ENCODE measurements at places on chromosomes 4 and X.

DNA sequence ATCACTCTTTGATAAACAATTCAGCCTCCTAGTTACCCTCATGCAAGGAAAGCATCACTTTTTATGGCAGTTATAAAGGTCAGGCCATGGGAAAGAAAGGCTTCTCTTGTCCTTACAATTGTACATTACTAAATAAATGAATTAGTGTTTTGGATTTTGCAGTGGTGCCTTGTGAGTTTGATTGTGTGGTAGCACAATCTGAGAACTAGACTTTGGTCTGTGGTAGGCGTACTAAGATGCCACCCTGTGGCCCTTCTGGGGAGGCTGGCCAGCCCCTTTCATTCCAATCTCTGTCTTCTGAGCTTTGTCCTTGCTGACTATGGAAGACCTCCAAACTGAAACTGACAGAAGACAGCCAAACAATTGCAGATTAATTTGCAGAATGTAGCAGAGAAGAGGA, 14.6 kb upstream of the HNRNPD start:
- no peak for DNase-seq

DNA sequence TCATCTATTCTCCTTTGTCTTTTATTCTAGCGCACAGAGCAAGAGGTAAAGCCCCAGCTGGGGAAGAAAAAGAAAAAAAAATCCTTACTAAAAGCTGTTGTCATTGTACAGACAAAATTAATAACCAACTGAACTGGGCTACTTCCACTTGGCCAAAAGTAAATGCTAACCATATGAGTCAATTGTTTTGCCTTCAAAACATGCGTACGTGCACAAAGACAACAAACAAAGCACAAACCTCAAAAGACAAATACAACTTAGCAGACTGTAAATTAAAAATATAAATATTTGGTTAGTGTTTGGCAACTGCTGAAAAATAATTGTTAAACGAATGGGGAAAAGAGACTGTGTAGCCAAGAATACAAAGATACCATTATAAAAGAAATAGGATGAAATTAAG, 5.9 kb downstream of the EDA2R start:
- no peak for DNase-seq

- DNase-seq: no peak
Observed at GRCh38 chrX:29274517-29274916, 687.3 kb downstream of the IL1RAPL1 start.

DNA sequence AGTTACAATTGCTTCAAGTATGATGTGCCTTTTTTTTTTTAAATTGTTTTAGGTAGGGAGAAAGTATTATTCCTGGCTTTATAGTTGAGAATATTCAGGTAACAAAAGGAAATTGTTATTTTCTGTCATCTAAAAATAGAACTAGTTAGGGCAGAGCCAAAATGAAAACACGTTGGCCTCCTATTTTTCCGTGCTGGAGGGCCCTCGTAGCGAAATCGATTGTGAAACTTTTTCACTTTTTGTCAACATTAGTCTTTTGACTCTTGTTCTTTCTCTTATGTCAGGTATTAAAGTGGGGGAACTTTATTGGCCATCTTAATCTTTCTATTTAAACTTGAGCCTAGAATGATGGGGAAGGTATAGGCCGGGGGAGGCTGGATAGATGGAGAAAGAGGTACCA, 104.9 kb downstream of the ARHGAP10 start:
- DNase-seq: no peak

DNA sequence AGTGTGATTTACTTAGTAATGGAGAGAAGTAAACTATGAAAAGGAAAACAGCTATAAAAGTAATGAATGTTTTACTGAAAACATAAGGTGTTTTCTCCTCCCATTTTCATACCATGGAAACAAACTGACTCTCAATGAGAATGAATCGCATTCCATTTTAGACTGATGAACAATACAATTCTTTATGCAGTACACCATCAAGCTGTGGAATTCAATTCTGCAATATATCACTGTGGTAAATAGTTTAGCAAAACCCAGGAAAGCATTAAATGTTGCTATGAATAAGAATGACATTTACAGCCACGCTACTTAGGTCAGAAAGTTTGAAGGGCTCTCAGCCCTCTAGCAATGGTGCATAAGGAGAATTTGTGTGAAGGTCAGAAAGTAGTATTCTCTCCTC, 7.4 kb downstream of the DCAF8L2 start:
- no peak for DNase-seq

DNA sequence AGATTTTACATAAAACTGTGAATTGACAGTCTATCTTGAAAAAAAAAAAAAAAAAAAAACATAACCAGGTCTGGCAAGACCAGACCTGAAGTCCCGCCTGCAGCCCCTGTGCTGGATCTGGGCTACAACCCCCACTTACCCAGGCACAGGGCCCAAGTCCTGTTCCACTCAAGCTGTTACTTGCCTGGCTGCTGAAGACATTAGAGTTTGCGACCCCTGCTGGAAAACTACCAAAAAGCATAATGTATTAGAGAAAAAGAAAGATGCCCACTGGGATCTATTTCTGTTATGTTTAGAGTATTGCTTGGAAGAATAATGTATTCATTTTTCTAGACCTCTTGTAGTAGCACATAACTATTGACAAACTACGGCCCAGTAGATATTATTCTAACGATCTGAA, 4.7 kb downstream of the HS3ST1 start:
- peak; percentile 44 for DNase-seq

- no peak for DNase-seq
Observed at GRCh38 chr4:821631-822030, 4.3 kb downstream of the CPLX1 start.

GRCh38 chrX:134646691-134647090, 11.6 kb downstream of the PLAC1 start:
- no peak for DNase-seq

- no peak for DNase-seq
Observed at GRCh38 chrX:30874851-30875250, 14.2 kb downstream of the TAB3 start.

DNA sequence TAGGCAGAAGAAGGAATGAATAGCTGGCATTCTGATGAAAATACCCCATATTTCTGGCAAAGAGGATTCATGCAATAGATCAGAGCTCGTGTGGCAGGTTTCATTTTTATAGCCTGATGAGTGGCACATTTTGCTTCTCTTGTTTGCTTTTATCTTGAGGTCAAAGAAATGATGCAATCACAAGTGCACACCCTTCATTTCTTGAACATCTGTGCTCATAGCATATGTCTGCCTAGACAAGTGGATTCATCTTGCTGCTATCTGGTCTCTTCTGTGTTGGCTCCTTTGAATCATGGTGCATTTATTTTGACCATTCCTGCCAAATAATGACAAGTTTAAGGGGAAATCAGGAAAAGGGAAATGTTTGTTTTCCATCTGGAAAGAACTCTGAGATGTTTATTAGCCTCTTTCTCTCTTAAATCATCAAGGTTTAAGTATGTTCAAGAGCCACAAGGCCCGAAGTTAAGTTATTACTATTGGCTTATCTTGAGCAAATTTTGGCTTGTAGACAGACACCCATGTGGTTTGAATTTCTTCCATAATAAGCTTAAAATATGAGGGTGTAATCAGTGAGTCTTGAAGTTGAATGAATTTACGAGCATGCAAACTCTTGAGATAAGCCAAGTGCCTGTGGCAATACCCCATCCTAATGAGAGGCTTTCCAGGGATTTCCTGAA, 59.3 kb upstream of the HS3ST1 start:
- DNase-seq: no peak

DNA sequence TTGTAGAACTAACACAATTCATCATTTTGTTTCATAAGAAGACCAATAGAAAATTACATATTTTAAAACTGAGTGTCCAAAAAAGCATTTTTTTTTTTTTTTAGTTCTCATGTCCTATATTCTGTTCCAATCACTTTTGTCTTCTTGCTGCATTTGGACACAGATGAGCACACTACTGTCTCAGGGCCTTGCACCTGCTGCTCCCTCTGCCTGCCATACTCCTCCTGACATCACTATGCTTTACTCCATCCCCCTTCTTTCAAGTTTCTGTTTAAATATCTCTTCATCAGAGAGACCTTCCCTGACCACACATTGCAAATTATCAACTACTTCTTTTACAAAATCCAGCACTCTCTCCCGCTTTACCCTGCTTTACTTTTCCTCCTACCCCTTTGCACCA, 230.7 kb upstream of the GK2 start:
- no peak for DNase-seq

DNA sequence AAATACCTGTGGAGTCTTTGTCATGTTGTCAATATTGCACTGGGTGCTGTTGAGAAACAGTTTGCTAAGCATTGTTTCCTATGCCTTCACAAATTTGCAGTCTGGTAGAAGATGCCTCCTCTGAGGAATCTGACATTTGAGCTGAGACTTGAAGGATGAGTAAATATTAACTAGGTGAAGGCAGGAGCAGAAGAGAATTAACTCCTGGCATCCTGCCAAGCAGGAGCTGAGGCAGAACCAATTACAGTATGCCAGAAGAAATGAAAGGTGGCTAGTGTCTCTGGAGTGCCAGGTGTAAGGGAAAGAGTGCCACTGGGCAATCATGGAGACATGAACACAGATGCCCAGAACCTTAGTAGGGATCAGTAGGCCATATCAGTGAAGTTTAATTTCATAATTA, 1778.2 kb upstream of the PCDH10 start:
- peak; percentile 68 for DNase-seq

DNA sequence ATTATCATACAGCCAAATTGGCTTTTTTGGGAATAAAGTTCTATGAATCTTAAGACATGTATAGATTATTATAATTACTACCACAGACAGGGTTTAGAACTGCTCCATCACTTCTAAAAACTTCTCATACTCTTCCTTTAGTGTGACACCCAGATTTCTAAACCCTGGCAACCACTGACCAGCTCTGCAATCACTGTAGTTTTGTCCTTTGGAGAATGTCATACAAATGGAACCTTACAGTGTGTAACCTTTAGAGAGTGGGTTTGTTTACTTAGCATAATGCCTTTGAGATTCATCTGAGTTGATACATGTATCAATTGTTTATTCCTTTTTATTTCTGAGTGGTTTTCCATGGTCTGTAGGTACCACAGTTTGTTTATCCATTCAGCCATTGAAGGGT, 95.0 kb downstream of the TMEM164 start:
- DNase-seq: no peak

- DNase-seq: no peak
Observed at GRCh38 chrX:526295-527224, 104.0 kb upstream of the SHOX start.

DNA sequence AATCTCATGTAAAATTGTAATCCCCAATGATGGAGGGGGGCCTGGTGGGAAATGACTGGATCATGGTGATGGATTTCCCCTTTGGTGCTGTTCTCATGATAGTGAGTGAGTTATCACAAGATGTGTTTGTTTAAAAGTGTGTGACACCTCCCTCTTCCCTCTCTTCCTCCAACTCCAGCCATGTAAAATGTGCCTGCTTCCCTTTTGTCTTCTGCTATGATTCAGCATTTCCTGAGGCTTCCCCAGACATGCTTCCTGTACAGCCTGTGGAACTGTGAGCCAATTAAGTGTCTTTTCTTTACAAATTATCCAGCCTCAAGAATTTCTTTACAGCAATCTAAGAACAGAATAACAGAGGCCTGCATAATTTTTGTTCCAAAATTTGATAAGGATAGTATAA, 85.2 kb downstream of the ANAPC10 start:
- no peak for DNase-seq

GRCh38 chrX:111372086-111372485, 39.9 kb downstream of the DCX start:
- no peak for DNase-seq

GRCh38 chr4:150218447-150218846, 140.2 kb downstream of the DCLK2 start:
- DNase-seq: no peak

- DNase-seq: no peak
Observed at GRCh38 chr4:184648313-184649025, 778 bp downstream of the CASP3 start.

- peak; percentile 1 for DNase-seq
Observed at GRCh38 chrX:57821703-57822387, 88.4 kb downstream of the ZXDA start.

- DNase-seq: no peak
Observed at GRCh38 chrX:152886716-152887115, 11.2 kb upstream of the ZNF185 start.

DNA sequence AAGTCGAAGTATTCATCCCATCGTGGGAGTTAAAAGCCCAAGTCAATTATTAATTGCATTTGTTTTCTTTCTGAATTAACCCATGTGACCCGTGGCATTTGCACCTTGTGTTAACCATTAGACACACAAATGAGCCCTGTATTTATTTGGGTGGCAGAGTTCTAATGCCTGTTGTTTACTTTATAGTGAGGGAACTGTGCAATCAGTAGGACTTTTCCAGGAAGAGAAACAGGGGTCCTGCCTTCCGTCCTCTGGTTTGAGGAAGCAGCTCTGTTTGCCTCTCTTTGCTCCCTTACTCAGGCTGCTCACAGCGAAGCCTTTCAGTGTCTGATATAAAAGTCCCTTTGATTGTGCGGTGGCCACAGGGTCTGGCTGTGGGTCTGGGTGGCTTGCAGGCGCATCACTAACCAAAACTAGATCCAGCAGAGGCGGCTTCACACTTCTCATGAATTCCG, 263.6 kb downstream of the PTTG2 start:
- DNase-seq: no peak

DNA sequence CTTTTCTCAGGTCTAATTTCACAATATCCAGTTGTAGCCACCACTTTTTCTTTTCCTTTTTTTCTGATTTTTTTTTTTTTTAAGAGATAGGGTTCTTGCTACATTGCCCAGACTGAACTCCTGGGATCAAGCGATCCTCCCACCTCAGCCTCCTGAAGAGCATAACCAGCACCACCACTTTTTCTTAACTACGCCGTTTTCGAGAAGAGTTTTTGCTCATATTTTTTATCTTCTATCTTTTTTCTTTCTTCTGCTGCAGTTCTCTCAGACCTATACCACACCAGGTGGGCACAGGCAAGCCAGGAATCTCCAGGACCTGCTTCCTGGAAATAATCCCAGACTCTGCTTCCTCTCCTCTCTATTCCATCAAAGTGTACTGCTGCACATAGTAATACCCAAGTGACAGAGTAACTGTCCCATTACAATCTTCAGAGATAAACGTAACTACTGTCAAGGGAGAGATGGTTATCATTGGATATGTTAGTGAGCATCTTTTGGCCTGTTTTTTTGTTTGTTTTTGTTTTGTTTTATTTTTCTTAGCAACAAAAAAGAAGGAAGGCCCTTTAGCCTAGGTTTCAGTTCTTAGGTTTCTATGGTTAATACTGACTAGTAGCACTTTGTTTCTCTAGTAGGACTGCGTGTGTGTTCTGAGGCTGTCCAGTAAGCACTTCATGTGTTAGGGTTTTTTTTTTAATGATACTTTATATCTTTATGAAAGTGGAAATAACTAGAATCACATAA, 59.2 kb upstream of the TXK start:
- no peak for DNase-seq

All from NCI-H2171 (cell line).